ENCODE measurements at places on chromosomes 4 and X.

DNA sequence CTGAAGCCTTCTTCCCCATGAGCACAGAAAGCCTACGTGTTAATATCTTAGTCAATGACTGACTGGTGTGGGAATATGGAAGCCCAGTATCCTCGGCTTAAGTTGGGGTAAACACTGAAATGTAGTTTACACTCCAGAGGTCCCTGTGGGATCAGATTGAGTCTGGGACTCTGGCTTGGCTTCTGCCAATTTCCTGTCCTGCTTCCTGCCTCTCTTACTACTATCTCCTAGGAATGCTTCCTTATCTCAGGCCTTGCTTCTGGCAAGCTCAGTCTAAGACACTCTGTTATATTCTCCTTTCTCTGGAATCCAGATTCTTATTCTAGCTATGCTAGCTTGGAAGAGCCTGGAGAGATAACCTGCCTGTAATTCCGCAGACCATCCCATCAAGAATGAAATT is 174.0 kb upstream of the LDB2 start:
- no peak for DNase-seq

DNA sequence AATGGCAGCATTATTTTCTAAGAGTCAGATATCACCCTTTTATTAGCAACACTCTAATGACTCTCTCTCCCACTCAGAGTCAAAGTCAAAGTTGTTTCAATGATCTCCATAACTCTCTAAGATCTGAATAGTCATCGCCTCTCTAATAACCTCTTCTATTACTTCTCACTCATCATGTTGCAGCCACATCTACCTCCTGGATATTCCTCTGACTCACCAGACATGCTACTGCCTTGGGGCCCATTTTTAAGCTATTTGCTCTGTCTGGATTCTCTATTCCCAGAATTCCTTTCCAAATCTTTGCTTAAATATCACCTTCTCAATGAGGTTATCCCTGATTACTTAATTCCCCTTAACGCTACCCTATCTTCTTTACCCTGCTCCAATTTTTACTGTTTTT is 391.8 kb upstream of the MAGEB16 start:
- DNase-seq: no peak

DNA sequence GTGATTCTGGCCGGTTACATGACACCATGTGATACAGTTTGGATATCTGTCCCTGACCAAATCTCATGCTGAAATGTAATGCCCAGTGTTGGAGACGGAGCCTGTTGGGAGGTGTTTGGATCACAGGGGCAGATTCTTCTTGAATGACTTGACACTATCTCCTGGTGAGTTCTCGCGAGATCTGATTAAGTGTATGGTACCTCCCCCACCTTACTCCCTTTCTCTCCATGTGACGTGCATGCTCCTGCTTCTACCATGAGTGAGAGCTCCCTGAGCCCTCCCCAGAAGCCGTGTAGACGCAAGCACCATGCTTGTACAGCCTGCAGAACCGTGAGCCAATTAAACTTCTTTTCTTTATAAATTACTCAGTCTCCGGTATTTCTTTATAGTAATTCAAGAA is 23.6 kb downstream of the CPE start:
- no peak for DNase-seq

DNA sequence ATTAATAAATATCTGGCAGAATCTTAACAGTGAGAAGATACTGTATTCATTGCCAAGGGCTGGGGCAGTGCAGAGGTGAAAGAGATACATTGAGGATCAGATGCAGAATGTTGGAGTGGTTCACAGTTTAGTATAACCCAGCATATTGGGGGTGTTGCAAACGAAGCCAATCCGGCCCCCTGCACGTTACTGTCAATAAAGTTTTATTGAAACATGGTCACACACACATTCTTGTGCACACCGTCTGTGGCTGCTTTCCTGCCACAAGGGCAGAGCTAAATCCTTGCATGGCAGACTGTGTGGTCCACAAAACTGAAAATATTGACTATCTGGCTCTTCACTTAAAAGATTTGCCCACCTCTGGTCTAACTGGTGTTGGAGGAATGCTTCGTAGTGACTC is 119.7 kb downstream of the SHOX start:
- DNase-seq: no peak

GRCh38 chr4:138632856-138633579 is 382.6 kb upstream of the NOCT start:
- DNase-seq: peak; percentile 43

- no peak for DNase-seq
Measured at GRCh38 chrX:82675104-82675503, 833.0 kb upstream of the POU3F4 start.

DNA sequence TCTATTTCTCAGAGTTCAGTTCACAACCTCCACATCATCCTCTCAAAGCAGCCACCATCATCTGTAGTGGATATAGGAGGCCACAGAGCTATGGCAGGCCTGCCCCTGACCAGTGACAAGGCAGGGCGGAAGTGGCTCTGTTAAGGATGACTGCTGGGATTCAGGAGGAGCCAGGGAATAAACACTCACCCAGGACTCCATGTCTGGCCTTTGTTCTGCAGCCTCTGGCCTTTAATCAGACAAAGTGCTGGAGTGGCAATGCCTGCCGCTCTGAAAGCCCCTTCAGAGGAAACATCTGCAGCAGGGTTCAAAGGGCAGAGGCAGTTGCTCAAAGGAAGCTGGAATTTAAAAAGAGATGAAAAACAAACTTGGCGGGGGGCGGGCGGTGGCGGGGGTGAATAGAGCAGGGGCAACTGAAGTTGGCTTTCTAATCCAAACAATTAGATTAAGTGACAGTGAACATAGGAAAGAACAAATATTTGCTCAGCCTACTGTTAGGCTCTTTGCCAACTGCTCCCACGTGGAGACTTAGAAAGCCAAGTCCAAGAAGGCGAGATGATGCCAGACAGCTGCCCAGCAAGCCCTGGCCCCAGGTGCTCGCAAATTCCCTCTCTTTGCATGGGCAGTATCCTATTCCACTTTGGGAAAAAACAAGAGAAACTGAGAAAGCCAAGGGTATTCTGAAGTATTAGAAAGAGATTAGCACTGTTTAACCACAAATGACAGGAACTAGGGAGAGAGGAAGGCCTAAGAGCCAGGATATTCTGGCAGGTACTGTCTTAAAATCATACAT is 5.5 kb downstream of the MPP1 start:
- no peak for DNase-seq

DNA sequence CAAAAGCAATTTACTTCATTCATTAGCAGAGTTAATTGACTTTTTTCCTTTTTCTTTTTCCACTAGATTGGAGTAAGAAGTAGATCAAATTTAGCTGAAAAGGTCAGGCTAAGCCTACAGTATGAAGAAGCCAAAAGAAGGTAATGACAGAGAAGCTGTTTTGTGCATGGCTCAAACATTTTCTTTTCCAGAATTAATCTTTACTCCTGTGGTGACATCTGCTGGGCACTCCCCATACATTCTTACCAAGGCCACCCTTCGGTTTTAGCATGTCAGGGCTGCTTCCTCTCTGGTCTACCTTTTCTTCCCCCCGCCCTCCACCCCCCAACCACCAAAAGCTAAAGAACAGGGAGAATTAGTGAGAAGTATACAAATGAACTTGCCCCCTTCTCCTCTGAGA is 70.2 kb downstream of the CLDN22 start:
- DNase-seq: peak; percentile 47

GRCh38 chrX:19846995-19847790 is 40.2 kb downstream of the SH3KBP1 start:
- peak; percentile 85 for DNase-seq

DNA sequence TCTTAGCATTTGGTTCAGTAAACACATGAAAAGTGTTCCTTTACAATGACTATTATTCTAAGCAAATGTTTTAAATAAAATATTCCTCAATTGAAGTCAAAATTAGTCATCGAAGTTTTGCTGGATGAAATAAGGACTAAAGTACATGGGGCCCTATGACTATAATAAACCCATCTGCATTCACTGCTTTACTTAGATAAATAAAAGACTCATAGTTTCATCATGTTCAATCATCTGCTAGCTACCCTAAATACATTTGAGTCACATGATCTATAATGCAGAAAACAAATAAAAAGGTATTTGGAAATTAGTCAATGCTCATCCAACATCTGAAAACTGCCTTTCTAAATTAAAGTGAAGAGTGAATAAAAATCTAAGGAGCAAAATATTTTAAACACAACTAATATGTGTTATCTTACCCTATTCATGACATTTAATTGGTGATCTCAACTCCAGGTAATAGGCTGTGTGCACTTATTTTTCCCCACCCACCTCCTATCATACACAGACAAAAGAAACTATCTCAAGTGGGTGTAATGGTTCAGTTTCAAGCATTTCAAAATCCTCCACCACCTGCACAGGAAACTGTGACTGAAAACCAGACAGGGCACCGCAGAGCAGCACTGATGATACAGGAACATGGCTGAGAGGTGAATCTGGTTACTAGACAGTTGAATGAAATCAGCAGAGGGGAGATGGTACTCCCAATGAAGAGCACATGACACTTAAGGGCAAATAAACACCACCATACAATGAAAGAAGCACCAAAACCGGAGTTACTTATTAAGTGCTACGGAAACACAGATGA is 78.6 kb downstream of the CAMK2D start:
- peak; percentile 78 for DNase-seq

- no peak for DNase-seq
Measured at GRCh38 chr4:182880387-182881356, 36.5 kb downstream of the DCTD start.

DNA sequence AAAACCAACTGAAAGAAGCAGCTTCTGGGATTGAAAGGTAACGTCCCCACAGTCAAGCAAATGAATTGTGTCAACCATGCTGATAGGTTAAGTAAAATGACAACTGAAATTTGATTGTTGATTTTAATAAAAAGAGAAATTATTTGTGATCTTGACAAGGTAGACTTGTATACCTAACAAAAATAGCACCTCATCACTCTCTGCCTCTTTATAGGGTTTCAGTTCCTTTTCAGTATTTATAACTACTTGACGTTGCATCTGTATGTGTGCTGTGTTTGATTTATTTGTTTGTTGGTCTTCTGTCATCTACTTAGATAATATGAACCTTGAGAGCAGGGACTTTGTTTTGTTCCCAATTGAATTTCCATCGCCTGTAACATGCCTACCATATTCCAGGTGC is 7.9 kb upstream of the PPP3CA start:
- no peak for DNase-seq

- no peak for DNase-seq
Measured at GRCh38 chr4:184293552-184293951, 75.9 kb upstream of the ENPP6 start.

DNA sequence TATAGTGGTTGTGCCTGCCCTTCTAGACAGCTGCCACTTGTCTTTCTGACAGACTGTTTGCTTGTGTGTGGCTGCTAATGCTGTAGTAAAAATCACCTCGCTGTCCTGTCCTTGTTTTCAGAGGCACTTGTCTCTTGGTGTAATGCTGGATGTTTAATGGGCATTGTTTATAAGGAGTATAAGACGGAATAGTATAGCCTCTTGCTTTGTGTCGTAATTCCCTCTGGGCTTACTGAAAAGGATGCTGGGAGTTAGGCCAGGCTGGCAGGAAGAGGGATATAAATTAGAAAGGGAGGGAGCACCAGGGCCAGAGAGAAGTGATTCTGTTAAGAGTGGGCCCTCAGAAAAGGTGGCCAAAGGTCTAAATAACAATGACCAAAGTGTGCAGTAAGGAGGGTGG is 29.0 kb downstream of the NHS start:
- no peak for DNase-seq

DNA sequence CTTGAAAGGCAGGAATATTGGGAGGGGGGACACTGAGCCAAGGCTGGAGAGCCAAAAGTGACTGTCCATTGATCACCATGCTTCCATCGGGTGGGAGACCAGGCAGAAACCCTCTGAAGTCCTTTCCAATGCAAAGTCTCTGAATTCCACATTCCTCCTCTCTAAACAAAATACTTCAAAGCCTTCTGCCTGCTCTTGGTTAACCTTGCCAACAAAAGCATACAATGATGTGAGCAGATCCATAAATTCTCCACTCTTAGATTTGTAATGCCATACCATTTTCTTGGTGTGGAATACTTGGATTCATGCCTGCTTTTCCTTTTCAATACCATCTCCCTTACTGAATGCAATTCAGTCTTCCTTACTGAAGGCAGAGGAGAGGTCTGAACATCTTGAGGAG is 74.1 kb upstream of the FAM9B start:
- DNase-seq: no peak

- DNase-seq: no peak
Measured at GRCh38 chrX:148381603-148382002, 118.8 kb upstream of the AFF2 start.

- peak; percentile 68 for DNase-seq
Measured at GRCh38 chr4:140133576-140133975, 20.4 kb downstream of the MAML3 start.

DNA sequence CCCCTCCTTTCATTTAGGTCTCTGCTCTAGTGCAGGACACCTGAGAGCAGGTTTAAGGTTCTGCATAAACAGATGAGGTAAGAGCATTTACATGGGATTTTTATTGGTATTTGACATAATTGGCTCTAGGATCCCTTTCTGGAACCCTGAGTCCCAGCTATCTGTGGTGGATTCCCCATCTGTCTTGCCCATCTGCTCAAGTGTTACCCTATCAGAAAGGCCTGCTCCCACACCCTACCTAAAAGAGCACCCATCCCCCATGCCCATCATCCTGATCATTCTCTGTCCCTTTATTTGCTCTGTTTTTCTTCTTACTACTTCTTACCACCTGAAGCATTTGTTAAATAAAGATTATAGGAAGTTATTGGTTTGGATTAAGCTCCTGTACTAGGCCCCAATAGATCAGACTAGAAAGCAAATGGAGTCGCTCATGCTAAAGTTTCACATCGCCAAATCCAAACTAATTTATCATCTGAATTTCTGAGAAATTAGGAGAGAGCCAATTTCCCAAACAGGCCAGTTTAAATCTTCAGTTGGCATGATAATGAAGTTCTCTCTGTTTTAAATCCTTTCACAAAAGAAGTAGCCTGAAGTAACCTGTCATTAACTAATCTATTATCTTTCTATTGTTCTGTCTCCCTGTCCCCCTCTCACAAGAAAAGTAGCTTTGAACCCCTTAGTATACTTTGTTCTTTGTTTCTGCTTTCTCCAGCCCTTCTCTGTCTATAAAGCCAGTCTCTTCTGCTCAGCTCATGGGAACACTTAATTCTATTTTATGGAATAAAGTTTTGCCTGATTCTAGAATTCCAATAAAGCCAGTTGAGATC is 178.6 kb downstream of the ZNF674 start:
- DNase-seq: no peak

GRCh38 chrX:9376111-9376510 is 88.7 kb upstream of the TBL1X start:
- DNase-seq: no peak

GRCh38 chr4:187178587-187178986 is 454.9 kb upstream of the FAT1 start:
- no peak for DNase-seq

DNA sequence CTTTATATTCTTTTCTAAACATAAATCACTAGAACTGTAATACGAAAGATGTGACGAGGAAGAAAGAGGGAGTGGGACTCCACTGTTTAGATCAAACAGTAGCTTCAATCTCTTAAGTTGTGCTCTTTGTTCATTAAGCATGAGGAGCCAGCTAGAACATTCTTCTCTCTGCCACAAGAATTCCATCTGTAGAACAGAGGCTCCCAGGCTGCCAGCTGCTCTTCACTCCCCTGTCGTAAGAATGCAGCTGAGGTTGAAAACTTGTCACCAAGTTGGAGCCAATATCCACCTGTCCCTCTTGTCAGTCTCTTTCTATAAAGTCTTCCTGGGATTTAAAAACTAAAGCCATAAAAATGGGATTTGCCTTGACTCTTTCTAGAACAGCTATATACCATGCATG is 65.0 kb upstream of the SEC24B start:
- DNase-seq: no peak

- DNase-seq: no peak
Measured at GRCh38 chr4:71261001-71261400, 77.8 kb upstream of the SLC4A4 start.

Data from ELR (cell line).